Heart right ventricle (tissue), 16 donors: ENCODE measurements at places on chromosomes 13 and 19. TPM values are rescaled to one million over a fixed set of nuclear protein-coding genes. Genes with fewer than 3 reads are reported as not detected.
A peak's percentile ranks its signal among the peaks of the same experiment; 100 is the strongest.

ZNF506 gene
- total RNA-seq, result 11.2 TPM

LAIR1 gene
- 3.1 TPM for total RNA-seq

CA11 gene
- 1.8 TPM for total RNA-seq

KIR2DL1 gene
- not detected for total RNA-seq

ANGPTL8 gene
- not detected for total RNA-seq

GRCh38 chr13:51425410-51426042 lies 27.3 kb downstream of the INTS6 start:
- no peak overlapping the region for H3K27ac ChIP-seq
- H3K27me3 ChIP-seq, result no peaks in the 10 kb centered on the region
- H3K4me3 ChIP-seq, result no peak overlapping the region
- peaks cover 22% of the 10 kb centered on the region for H3K4me1 ChIP-seq
- DNase-seq, result no peak

DNA sequence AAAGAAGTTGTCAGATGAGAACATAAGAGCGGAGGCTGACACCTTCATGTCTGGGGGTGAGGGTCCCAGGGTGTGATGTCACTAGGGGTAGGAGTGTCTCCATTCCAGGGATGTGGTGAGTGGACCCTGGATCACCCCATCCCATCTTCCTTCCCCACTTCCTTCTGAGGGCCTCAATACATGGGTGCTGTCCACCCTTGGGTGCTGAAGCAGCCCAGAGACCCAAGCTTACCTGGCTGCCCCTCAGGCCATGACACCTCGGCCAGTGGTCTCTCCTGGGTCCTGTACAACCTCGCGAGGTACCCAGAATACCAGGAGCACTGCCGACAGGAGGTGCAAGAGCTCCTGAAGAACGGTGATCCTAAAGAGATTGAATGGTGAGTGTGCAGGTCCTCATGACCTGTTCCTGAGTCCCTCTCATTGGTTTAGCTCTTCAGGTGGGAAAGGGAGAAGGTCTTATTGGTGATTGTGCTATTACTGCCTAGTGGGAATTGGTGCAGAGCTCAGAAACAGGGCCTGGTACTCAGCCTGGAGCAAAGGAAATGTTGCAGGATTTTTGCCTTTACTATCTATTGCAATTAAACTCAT lies 37.7 kb upstream of the CYP4F8 start:
- no peaks in the 10 kb centered on the region for H3K27me3 ChIP-seq
- H3K4me3 ChIP-seq, result no peak overlapping the region
- no peak overlapping the region for H3K27ac ChIP-seq
- H3K4me1 ChIP-seq, result no peaks in the 10 kb centered on the region
- H3K36me3 ChIP-seq, result no peaks in the 10 kb centered on the region

- peaks cover 50% of the 10 kb centered on the region for H3K4me1 ChIP-seq
- H3K36me3 ChIP-seq, result no peaks in the 10 kb centered on the region
- no peaks in the 10 kb centered on the region for H3K27me3 ChIP-seq
- H3K4me3 ChIP-seq, result no peak overlapping the region
These were observed 173.3 kb downstream of the COL4A1 start for GRCh38 chr13:110133425-110134235.

DNA sequence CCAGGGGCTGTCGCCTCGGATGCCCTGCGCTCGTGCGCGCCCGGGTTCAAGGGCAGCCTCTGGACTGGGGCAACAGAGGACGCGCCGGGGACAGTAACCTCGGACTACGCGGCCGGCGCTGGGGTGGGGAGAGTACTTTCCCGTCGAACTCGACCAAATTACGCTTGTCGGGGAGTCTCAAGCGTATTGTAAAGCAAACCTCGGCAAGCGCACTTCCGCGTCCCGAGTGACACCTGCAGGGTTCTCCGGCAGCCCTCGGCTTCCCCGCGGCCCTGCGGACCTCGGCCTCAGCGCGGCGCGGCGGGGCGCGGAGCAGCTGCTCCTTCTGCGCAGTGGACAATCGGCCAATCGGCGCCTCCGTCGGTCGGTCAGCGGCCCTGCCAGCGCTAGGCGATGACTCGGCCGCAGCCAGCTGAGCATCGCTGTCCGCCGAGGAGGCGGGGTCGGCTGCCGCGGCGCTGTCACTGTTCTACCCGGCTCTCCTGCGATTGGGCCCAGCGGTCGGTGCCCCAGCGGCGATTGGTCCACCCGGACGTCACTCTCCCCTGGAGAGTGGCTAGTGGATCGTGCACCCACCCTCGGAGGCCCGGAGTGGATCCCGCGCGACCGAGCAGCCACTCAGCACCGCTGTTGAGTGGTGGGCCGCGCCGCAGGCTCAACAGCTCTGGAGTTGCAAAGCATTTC lies at the start of gene SLC46A3:
Gene SLC46A3, minus strand, starts transcription at position 428 of the 684 bp plus-strand sequence. CDS start 972 bp downstream, outside the sequence.
- peak; percentile 100 for DNase-seq

DNA sequence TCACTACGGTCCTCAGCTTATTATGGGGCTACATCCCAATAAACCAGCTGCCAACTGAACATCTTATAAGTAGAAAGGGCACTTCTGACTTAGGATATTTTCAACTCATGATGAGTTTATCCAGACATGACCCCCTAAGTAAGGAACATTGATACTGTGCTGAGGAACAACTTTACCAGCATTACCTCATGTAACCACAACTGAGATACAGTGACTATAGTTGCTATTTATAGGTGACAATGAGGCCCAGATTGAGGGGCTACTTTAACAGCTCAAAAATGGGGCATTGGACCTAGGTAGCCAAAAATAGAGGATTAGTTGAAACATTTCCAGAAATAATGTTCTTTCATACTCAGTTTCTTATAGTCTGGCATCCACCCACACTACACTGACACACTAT lies 26.8 kb downstream of the SKA3 start:
- H3K27ac ChIP-seq, result no peak overlapping the region
- no peak for DNase-seq
- H3K4me1 ChIP-seq, result peaks cover 4% of the 10 kb centered on the region
- H3K4me3 ChIP-seq, result no peak overlapping the region
- no peaks in the 10 kb centered on the region for H3K36me3 ChIP-seq

GRCh38 chr13:112845511-112846144 lies 123.4 kb upstream of the MCF2L start:
- no peak for DNase-seq
- H3K4me1 ChIP-seq, result no peaks in the 10 kb centered on the region
- no peaks in the 10 kb centered on the region for H3K27me3 ChIP-seq
- peaks cover 85% of the 10 kb centered on the region for H3K36me3 ChIP-seq
- H3K4me3 ChIP-seq, result no peak overlapping the region

DNA sequence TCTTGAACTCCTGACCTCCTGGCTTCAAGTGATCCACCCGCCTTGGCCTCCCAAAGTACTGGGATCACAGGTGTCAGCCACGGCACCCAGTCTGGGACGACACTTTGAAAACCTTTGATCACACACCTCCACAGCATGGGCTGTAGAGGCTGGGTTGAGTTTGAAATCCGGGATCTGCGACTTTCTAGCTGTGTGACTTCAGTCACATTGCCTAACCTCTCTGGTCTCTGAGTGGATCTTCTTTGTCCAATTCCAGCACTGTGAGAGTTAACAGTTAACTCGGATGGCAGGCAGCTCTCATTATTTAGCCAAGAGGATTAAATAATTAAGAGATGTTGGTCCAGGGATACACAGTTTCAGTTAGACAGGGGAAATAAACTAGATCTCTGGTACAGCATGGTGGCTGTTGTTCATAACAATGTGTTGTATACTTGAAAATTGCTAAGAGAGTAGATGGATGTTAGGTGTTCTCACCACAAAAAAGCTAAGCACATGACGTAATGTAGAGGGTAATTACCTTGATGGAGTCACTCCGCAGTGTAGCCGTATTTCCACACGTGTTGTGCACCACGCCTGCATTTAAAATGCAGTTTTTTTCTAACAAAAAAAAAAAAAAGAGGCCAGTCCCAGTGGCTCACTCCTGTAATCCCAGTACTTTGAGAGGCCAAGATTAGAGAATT lies 1.9 kb downstream of the GALP start:
- H3K36me3 ChIP-seq, result no peaks in the 10 kb centered on the region
- H3K4me1 ChIP-seq, result no peaks in the 10 kb centered on the region
- H3K4me3 ChIP-seq, result no peak overlapping the region
- peaks cover 45% of the 10 kb centered on the region for H3K27me3 ChIP-seq
- no peak overlapping the region for H3K27ac ChIP-seq

GRCh38 chr19:18611327-18612050 lies 1.2 kb upstream of the TMEM59L start:
- H3K27ac ChIP-seq, result no peak overlapping the region
- peaks cover 37% of the 10 kb centered on the region for H3K27me3 ChIP-seq
- DNase-seq, result no peak

DNA sequence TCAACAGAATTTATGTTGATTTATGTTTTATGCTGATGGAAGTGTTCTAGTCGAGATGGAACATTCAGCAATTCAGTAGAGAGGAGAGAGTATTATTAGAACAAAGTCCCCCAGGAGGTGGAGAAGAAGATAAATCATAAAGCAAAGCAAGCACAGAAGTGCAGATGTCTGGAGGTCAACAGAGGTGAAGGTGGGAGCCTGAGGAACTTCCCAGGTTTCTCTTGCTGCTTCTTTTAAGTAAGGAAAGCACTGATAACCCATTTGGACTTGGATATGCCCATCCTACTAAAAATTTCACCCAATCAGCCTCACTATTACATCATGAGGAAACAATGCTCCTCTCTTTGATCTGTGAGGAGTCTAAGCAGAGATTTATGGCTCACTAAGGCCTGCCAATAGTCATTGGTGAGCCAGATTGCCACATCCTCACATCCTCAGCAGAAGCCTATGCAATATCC lies 98.8 kb downstream of the EPSTI1 start:
- no peak overlapping the region for H3K27ac ChIP-seq
- no peak overlapping the region for H3K4me3 ChIP-seq
- peaks cover 47% of the 10 kb centered on the region for H3K4me1 ChIP-seq
- no peak for DNase-seq
- H3K36me3 ChIP-seq, result no peaks in the 10 kb centered on the region

- no peaks in the 10 kb centered on the region for H3K4me1 ChIP-seq
- no peak overlapping the region for H3K27ac ChIP-seq
- H3K4me3 ChIP-seq, result no peak overlapping the region
- no peak for DNase-seq
- H3K36me3 ChIP-seq, result no peaks in the 10 kb centered on the region
These were observed 499.7 kb downstream of the COG6 start for GRCh38 chr13:40155201-40155600.

DNA sequence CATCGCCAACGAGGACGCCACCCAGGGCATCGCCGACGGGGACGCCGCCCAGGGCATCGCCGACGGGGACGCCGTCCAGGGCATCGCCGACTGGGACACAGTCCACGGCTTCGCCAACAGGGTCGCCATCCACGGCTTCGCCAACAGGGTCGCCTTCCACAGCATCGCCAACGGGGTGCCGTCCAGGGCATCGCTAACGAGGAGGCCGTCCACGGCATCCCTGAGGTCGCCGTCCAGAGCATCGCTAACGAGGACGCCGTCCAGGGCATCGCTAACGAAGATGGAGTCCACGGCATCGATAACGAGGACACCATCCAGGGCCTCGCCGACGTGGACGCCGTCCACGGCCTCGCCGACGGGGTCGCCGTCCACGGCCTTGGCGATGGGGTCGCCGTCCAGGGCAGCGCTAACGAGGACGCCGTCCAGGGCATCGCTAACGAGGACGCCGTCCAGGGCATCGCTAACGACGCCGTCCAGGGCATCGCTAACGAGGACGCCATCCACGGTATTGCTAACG lies 947.8 kb downstream of the TUBA3C start:
- H3K4me1 ChIP-seq, result no peaks in the 10 kb centered on the region
- no peaks in the 10 kb centered on the region for H3K27me3 ChIP-seq
- no peak for DNase-seq
- no peak overlapping the region for H3K4me3 ChIP-seq
- no peaks in the 10 kb centered on the region for H3K36me3 ChIP-seq
- H3K27ac ChIP-seq, result no peak overlapping the region

GRCh38 chr13:105847527-105848291 lies 687.8 kb downstream of the EFNB2 start:
- peaks cover 13% of the 10 kb centered on the region for H3K4me1 ChIP-seq
- no peak overlapping the region for H3K4me3 ChIP-seq
- no peaks in the 10 kb centered on the region for H3K27me3 ChIP-seq
- no peak for DNase-seq
- peak overlapping the region; percentile 13 for H3K27ac ChIP-seq

DNA sequence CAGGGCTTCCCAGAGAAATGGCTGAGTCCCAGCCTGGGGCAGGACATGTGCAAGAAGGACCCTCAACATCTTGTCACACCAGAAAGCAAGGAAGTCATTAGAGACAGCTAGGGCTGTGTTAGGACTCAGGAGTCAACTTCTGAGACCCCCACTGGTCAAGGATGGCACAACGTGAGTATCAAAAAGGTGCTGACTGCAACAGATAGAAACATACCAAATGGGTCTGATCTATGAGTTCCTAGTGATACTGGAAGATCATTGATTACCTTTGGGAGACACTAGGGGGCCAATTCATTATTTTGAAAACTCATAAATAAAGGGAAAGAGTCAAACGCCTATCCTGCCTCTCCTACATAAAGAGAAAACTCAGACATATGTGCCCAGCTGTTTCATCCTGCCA lies 73.5 kb upstream of the GJB6 start:
- H3K27me3 ChIP-seq, result peaks cover 26% of the 10 kb centered on the region
- no peak for DNase-seq
- H3K27ac ChIP-seq, result no peak overlapping the region
- H3K4me3 ChIP-seq, result no peak overlapping the region

GRCh38 chr19:35843676-35844481 lies 8.4 kb downstream of the NPHS1 start:
- no peak overlapping the region for H3K27ac ChIP-seq
- peaks cover 26% of the 10 kb centered on the region for H3K27me3 ChIP-seq
- H3K4me3 ChIP-seq, result no peak overlapping the region
- H3K4me1 ChIP-seq, result peaks cover 17% of the 10 kb centered on the region
- DNase-seq, result no peak

DNA sequence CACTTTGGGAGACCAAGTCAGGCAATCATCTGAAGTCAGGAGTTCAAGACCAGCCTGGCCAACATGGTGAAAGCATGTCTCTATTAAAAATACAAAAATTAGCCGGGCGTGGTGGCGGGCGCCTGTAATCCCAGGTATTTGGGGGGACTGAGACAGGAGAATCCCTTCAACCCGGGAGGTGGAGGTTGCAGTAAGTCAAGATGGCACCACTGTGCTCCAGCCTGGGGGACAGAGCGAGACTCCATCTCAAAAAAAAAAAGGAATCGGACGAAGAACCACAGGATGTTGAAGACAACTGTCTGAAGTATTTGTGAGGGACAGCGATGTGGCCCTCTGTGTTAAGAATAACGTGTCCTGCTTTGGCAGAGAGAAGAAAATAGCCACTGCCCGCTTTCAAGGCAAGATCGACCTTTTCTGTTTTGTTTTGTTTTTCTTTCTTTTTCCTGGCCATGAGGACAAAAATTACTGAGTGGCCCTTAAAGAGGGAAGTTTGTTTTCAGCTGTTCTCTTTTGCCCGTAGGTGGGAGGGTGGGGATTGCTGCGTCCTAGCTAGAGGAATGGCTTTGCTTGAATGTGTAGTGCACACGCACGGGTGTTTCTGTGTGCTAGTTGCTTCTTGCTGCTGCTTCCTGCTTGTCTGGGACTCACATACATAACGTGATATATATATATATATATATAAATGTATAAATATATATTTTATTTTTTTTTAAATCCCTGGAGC lies 6.2 kb upstream of the PRKCG start:
- no peaks in the 10 kb centered on the region for H3K27me3 ChIP-seq
- H3K4me3 ChIP-seq, result no peak overlapping the region
- peaks cover 79% of the 10 kb centered on the region for H3K4me1 ChIP-seq
- no peak overlapping the region for H3K27ac ChIP-seq
- peaks cover 11% of the 10 kb centered on the region for H3K36me3 ChIP-seq
